ENCODE measurements at places on chromosomes 3 and 15.

GRCh38 chr3:64651303-64651702 is 36.5 kb downstream of the ADAMTS9 start:
- no peak for DNase-seq

- DNase-seq = peak; percentile 65
Observed at GRCh38 chr15:40072216-40072990, 33.4 kb upstream of the SRP14 start.

- no peak for DNase-seq
Observed at GRCh38 chr3:170542704-170543103, 43.2 kb downstream of the SLC7A14 start.

- DNase-seq = no peak
Observed at GRCh38 chr3:85271911-85272310, 313.1 kb downstream of the CADM2 start.

DNA sequence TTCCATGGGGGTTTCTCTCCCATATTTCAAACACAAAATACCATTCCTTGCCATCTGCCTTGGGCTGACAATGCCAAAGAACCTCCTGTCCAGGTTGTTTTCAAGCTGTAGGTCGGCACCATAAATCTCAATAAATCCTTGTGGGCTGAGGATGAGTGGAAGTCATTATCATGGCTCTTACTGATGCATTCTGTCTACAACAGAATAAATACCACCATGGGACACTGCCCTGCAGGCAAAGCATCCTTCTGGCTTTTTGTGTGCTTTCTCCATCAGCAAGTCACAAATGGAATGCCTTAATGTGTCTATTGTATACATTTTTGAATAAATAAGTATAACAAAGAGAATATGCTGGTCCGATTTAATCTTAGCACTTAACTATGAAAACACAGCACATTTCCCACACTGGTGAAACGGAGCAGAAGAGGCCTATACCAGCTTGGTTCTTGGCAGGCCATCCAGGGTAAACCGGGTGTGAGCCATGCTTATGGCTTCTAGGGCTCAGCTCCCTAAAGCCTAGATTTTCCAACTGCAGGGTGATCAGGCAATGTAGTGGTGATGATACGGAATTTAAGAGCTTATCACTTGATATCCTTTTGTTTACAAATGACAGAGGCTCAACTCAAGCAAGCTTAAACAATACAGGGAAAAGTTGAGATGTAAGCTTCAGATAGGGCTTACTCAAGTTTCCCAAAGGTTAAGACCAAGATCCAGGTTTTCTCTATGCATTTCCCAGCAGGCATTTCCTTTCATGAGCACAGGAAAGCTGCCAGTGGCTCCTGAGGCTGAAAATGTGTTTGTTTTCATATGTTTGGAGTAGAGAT is 133.2 kb upstream of the LRTM1 start:
- DNase-seq = no peak

DNA sequence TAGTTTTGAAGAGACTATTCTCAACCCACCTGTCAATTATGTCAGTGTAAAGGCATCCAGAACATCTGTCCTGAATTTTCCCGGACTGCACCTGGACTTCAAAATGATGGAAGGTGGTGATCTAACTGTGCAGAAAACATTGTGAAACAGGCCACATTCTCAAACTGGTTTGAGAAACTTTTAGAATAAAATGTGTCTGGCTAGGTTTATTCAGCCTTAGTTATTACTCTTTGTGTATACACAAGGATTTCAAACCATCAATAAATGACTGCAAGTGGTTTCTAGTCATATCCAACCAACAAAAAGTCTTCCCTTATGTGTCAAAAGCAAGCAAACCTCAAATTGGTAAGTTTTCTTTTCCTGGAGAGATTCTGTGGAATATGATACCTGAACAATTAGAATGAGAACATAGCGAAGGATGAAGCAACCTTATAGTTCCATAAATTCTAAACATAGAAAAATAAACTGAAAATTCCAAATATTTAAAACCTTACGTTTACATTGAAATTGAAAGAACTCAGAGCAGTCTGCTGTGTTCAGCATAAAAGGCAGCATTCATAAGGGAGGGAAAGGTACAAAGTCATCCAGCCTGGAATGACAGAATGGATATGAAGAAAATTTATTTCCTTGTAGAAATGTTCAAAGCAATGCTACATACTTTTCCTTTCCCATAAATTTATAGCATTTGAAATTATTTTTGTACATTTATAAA is 306.6 kb upstream of the TGFBR2 start:
- DNase-seq = no peak

- no peak for DNase-seq
Observed at GRCh38 chr3:23341147-23341838, 138.2 kb downstream of the UBE2E2 start.

DNA sequence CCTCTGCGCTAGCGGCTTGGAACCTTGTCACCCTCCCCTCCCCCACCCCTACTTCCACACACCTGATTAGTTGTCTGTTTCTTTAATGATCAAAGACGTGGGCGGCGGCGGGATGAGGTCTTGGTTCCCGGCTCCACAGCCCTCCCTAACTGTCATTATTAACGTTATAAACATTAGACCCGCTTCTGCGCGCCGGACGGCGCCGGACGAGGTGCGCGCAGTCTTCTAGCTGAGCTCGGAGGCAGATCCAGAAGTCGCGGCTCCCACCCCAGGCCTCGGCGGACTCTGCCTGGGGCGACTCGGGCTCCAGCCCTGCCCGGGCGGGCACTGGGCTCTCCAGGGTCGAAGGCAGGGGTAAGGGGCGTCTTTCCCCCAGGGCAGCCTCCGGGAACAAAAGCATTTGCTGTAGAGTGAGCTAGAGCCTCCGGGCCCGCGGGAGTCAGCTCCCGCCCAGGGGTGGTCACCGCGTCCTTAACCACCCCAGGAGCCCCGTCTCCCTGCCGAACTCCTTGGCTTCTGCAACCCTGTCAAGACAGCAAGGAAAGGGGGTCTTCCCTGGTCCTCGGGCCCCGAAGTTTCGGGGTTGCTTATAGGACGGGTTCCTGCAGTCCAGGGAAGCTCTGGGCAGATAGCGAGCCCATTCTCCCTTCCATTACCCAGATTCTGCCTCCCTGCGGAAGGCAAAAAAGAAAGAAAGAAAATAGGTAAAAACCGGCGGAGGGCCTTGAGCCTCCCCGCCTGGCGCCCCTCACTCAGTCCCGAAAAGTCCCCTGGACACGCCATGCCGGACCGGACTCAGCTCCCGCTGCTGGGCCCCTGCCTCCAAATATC is 2.2 kb upstream of the ISLR2 start:
- no peak for DNase-seq

GRCh38 chr3:41882956-41883355 is 78.9 kb downstream of the ULK4 start:
- no peak for DNase-seq

GRCh38 chr3:50573566-50574443 is 4.5 kb downstream of the HEMK1 start:
- no peak for DNase-seq

DNA sequence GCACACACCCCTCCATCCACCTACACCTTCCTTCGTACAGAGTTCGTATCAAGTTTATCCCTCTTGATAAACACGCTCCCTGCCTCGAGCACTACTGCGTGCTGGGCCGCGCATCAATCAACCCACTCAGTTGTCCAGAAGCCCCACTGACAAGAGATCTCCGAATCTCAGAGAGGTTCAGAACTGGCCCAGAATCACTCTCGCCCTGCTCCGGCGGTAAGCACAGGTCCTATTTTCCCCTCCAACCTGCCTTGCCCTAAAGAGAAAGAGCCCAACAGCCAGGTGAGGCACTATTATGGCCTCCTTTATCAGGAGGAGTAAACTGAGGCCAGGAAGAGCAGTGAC is 494 bp upstream of the NISCH start:
- DNase-seq = no peak

DNA sequence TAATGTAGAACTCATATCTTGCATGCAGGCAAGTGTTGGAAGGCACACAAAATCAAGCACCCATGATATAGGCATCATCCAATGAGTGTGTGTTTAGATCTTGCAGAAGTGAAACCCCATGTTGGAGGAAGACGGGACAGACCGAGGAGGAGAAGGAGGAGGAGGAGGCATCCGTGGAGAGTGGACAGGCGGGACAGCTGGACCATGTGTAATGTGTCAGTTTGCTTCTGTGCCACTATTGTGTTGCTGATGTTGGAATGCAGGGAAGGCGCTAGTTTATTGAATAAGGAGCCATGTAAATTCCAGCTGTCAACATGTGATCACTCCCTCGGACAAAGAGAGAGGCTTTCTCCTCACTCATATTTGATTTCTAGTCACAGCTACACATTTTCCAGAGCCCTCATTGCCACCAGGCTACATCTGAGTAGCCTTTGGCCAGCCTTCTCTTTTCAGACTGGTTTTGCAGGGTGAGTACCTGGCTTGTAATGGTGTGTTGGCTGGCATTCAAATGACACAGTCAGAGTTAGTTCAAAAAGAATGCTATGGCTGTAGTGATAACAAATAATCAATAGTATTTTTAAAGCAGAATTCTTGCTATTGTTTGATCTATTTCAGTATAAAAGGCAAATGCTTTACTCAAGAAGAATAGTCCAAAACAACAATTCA is 1037.6 kb upstream of the NR2F2 start:
- no peak for DNase-seq

- DNase-seq = no peak
Observed at GRCh38 chr3:23919628-23920027, 2.7 kb downstream of the RPL15 start.

GRCh38 chr3:54538346-54538745 is 389.5 kb downstream of the LRTM1 start:
- no peak for DNase-seq

- no peak for DNase-seq
Observed at GRCh38 chr3:3648988-3649679, 150.1 kb upstream of the LRRN1 start.

DNA sequence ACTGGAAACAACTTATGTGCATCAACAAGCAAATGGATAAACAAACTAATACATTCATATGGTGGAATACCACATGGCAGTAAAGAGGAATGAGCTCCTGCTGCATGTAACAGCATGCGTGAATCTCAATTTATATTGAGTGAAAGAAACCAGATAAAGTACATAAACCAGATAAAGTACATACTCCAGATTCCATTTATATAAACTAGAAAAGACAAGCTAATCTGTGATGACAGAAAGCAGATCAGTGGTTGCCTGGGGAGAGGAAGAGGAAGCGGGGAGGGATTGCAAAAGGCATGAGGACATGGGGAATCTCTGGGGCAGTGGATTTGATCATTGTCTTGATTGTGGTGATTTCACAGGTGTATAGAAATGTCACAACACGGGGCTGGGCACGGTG is 34.2 kb downstream of the LIMD1 start:
- no peak for DNase-seq

DNA sequence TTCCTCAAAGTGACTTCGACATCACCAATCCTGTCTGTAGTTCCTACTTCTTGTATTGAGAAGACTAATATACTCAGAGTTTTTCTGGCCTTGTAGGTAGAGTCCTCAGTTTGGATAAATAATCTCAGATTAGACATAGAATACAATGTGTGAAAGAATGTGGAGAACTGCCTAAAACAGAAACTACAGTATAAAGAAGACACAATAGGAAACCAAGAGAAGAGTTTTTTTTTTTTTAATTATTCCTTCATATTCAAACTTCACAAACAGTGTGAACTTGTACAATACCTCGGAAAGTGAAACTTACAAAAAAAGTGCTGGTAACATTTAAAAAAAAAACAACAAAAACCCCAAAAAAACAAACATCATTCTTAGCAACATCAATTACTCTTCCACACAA is 20.5 kb downstream of the TIGIT start:
- DNase-seq = no peak

- DNase-seq = no peak
Observed at GRCh38 chr3:47870702-47871260, 67.8 kb downstream of the DHX30 start.

DNA sequence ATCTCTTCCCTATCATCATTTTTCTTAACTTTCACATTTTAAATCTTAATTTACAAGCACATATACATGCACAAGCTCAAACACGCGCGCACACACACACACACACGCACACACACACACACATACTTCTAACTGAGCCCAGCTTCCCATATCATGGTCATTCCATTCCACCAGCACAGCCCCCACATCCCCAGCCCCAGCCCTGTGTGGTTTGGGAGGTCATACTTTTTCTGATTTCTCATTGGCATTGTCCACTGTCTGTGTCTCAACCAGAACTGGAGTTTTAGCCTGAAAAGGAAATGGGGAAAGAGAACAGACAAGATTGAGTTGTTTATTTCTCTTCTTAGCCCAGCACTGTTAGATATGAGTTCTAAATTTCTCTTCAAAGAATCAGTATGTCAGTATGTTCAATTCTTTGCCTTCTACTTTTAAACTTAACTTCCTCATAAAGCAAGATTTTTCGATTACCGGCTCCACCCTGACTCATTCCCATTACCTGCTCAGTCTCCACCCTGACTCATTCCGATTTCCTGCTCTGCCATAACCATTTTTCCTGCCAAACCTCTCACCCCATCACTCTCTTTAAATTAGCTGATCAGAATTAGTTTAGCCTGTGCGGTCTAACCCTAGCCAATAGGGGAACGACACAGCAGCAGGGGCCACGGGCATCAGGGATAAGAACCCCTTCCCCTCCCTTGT is 6.4 kb downstream of the IQCF1 start:
- DNase-seq = no peak

- no peak for DNase-seq
Observed at GRCh38 chr3:20391644-20392043, 205.6 kb upstream of the SGO1 start.

DNA sequence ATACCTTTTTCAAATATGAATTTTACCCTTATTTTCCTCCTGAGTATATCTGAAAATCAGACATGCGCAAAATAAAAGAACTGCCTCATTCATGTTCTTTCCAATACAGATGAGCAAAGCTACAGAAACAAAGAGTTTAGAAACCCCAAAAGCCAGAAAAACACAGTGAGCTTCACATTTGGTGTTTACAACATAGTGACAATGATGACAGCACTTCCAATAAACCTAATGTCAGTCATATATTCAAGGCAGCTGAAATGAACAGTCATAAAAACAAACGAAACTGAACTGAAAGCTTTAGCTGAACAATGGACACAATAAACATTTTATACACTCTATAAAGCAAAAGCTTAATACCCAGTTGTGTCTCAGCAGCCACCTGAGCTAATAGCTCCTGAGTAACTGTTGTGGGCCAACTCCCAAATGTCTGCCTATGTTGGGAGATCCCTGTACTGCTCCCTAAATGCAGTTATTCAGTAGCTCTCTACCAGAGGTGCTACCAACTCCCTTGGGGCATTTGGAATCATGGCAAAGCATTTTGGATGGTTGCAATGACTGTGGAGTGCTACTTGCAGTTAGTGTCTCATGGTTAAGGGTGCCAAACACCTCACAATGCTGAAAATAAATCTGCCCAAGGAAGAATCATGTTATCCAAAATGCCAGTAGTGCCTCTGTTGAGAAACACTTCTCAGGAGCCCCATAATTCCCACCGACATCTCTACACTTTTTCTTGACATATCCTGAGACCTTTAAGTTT is 131.5 kb downstream of the TGFBR2 start:
- DNase-seq = no peak

All from left ventricle myocardium inferior (tissue), 1 donor.